ENCODE measurements at places on chromosomes 16 and 17. TPM values are rescaled to one million over a fixed set of nuclear protein-coding genes. Genes with fewer than 3 reads are reported as not detected.

DNA sequence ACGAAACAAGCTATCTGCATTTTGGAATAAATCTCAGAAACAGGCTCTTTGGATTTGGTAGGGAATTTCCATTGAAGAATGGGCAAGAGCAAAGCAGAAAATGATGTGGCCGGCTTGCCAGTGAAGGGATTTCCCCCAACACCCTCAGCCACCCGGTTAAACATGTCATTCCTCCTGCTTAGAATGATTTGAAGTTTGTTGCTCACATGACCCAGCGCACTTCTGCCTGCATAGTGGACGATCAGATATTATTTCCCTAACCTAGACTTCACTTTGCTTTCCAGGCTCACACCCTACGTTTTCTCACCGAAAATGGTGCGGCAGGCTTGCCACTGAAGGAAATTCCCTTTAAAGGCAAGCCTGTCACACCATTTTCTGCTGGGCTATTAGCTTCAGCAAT is 170.7 kb downstream of the CDH11 start:
- no peak for DNase-seq

GRCh38 chr17:19703106-19703827 is 13.1 kb downstream of the SLC47A2 start:
- DNase-seq: no peak

The TBC1D26 gene
- total RNA-seq: 3.6 TPM

DNA sequence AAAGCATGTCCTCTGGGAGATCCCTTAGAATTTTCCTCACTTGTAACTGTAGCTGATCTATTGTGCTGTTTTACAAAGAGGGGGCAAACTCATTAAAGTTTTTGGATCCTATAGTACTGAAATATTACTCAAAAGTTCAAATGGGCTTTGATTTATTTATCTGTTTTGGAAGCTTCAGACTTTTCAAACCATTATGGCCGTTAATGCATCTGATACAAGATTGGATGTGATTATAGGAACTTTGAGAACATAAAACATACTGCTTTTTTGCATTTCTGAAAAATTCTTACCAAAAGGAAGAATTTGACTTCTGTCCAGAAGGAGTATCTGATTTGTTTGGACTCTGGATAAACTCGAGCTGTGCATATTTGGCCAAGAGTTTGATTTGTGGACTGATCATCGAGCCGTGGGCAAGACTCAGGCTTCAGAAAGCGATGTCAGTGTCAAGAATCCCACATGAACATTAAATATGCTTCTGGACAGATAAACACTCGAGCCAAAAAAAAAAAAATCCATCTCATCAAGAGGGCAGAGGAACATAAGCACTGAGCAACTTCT is 8.2 kb upstream of the MARCHF10 start:
- no peak for DNase-seq

DNA sequence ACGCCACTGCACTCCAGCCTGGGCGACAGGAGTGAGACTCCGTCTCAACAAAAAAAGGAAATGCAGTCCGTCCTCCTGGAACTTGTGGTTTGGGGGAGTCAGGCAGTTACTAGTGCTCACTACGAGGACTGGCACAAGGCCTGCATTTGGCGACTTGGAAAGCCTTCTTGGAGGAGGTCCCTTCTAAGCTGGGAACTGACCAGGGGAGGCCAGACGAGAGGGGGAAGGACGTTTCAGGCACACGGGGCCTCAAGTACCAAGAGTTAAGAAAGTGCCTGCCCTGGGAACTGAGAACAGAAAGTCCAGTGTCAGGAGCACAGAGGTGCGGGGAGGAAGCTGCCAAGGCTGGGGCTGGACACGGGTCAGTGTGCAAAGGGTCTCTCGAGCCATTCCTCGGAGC is 89.9 kb downstream of the ABR start:
- no peak for DNase-seq

The KRTAP3-3 gene
- not detected for total RNA-seq

The NDUFAB1 gene
- 189 TPM for total RNA-seq

DNA sequence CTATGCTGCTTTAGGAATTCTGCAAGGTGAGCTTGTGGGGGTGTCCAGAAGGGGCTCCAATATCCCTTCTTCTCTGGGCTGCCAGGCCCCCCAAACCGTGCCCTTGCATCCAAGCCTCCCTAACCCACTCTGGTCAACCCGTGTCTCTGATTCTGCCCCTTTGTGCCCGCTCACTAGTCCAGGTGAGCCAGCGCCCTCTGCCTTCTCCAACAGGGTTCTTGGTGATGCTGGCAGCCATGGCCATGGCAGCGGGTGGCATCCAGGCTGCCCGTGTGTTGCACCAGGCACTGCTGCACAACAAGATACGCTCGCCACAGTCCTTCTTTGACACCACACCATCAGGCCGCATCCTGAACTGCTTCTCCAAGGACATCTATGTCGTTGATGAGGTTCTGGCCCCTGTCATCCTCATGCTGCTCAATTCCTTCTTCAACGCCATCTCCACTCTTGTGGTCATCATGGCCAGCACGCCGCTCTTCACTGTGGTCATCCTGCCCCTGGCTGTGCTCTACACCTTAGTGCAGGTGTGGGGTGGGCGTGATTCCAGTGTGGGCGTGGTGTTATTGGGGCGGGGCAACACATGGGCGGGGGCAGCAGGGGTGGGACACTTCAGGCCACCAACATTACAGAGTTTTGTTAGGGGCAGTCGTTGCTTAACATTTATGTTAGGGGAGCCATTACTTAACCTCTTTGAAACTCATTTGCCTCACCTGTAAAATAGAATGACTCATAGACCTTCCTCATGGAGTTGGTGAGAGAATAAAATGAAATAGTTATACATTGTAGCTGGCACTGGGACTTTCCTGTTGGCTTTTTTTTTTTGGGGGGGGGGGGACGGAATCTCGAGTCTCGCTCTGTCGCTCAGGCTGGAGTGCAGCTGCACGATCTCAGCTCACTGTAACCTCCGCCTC is 31.4 kb downstream of the ANKRD40 start:
- DNase-seq: no peak

DNA sequence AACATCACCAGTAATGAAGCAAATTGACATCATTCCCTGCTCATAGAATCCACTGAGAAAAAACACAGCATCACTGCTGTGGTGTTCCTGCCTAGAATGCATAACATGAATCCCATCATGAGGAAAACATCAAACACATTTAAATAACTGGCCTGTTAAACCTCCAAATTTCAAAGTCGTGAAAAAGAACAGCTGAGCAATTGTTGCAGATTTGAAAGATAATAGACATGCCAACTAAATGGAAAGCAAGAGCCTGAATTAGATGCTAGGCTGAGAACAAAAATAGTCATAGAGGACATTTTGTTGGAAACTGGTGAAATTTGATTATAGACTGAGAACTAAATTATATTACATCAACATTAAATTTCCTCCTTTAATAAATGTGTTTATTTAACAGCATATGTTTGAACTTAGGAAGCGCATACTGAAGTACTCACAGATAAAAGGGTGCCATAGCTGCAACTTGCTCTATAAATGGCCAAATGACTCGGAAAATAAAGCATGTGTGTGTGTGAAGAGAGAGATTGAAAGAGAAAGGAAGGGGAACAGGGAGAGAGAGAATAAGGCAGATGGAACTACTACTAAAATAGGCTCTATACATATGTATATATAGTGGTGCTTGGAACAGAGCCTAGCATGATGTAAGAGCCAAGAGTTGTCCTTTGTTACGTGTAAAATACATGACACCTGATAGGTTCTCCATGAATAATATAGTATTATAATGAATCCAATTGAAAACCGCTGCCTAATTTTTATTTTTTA is 305.0 kb upstream of the MON1B start:
- DNase-seq: no peak

DNA sequence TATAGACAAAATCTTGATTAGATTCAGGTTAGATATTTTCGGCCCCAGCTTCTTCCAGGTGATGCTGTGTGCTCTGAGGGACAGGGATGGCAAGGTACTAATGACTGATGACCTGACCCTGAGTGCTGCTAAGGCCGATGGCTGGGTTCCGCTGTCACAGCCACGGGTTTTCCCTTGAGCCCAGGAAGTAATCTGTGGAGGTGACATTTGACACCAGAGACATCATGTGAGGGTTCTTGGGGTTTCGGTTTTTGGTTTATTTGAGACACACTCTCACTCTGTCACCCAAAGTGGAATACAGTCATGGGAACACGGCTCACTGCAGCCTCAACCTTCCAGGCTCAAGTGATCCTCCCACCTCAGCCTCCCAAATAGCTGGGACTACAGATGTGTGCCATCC is 9.8 kb downstream of the OTOP3 start:
- DNase-seq: no peak

DNA sequence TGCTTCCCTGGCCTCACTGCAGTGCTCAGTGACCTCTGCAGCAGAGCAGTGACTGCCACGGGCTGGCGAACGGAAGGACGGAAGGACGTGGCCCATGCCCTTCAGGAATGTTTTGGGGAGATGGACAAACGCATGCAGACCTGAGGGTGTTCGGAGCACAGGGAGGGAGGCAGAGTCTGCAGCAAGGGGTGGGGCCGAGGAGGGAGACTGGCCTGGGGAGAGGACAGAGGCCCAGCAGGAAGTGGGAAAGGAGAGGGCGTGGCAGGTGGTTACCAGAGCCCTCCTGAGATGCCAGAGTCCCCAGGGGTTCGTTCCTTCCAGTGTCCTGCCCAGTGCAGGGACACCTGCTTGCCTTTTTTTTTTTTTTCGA is 21.9 kb downstream of the ADORA2B start:
- peak; percentile 66 for DNase-seq

- no peak for DNase-seq
These were observed 200.6 kb upstream of the CCL2 start for GRCh38 chr17:34054495-34054894.
